ENCODE measurements at places on chromosomes 6 and 20.

GRCh38 chr6:15200087-15200486 is 45.8 kb upstream of the JARID2 start:
- DNase-seq = no peak

DNA sequence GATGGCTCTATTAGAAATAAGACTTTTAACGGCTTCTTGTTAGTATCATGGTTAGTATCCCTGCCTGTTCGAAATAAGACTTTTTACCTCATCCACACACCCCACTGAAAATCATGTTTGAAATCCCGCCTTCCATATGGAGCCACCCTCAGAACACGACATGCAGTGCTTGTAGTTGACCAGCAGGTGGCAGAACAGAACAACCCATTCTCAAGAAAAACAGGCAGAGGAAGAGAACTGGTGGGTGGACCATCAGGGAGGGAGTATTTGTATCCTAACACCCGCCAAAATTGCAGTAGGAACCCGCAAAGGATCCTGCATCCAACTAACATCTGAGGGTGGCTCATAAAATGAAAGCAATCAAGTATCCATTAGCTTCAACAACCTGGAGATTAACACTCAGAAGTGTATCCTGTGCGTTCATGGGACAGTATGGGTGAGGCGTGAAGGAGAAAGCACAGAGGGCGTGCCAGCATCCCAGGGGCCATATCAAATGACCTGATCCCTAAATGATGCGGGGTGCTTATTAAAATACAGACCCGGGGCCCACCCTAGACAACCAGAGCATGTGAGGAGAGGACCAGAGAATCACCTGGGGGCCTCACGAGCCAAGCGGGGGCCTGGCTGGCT is 89.6 kb upstream of the NHSL1 start:
- DNase-seq = peak; percentile 77

DNA sequence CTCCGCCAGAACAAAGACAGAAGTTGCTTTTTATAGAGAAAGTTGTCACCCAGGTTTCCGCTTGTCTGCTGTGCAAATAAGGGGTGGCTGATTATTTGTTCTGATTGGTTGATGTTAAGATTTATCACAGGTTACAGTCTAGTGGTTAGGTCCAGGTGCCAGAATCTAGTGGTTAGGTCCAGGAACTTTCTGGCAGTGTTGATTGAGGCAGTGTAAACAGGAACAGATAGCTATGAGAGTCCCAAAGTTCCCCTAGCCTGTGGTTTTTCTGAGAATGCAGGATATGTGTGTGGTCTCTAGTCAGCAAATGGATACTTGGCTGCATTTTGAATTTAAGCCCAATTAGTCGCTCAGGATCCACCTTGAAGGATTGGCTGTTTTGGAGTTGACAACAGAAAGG is 148.0 kb downstream of the TMEM200A start:
- DNase-seq = peak; percentile 66

- no peak for DNase-seq
Observed at GRCh38 chr6:15622045-15622740, 40.6 kb downstream of the DTNBP1 start.

GRCh38 chr6:52135217-52135616 is 47.8 kb upstream of the PKHD1 start:
- DNase-seq = no peak

DNA sequence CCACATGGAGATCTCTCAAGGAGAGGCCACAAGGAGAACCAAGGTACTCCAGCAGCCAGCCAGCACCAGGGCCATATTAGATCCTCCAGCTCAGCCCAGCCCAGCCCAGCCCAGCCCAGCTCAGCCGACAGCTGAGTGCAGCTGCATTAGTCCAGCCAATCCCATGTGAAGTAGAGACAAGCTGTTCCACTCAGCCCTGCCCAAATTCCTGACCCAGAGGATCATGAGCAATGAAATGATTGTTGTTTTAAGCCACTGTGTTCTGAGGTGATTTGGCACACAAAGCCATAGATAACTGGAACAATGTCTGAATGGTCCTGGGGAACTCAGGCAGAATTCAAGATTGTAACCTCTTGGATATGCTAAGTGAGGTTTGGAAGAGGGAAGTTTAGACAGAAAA is 59.5 kb upstream of the BMP2 start:
- DNase-seq = peak; percentile 85

- peak; percentile 81 for DNase-seq
Observed at GRCh38 chr6:168636147-168637004, 195.4 kb downstream of the SMOC2 start.

GRCh38 chr20:53148771-53149147 is 176.6 kb downstream of the TSHZ2 start:
- no peak for DNase-seq

- DNase-seq = no peak
Observed at GRCh38 chr6:3206339-3207015, 21.0 kb downstream of the TUBB2B start.

DNA sequence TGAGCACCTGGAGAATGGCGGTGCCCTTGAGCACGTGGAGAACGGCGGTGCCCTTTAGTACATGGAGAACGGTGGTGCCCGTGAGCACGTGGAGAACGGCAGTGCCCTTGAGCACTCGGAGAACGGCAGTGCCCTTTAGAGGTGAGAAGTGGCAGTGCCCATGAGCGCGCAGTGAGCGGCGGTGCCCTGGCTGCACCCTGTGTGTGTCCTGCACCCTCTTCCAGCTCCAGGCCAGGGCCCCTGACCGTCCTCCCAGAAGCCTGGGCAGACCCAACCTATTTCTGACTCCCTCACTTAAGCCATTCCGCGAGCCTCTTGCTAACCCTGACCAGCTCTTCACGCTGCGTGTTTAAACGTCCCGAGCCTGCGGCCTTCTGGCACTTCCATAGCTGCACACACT is 151.3 kb downstream of the DLL1 start:
- peak; percentile 23 for DNase-seq

GRCh38 chr6:118980063-118980462 is 45.1 kb upstream of the MCM9 start:
- no peak for DNase-seq

DNA sequence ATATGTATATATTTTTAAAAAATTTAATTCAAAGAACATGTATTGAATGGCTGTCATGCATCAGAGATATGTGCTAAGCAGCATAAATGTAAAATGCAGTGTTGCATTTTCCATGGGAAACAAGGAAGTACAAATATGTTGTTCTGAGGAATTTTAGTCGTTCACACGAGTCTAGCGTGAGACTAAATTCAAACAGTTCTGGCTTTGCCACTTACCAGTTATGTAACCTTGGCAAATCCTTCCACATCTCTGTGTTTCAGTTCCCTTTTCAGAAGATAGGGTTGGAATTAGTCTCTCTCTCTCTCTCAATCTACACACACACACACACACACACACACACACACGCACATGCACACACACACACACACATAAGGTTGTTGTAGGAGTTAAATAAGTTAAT is 305.4 kb downstream of the UTRN start:
- DNase-seq = no peak

DNA sequence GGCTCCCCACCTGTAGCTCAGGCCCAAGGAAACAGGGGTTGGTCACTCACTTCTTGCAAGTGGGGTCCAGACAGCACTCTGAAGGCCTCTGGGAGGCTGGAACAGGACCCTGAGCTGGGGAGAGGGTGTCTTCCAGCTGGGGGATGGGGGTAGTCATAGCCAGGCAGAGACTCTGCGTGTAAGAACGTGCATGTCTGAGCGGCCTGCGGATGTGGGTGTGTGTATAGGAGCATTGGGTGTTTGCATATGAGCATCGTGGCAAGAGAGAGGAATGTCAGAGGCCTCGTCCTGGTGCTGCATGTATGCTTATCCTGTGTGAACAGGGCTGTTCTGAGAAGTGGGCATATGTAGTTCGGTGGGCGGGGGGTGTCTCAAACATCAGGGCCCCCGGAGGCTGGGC is 12.1 kb downstream of the BPIFB3 start:
- no peak for DNase-seq

DNA sequence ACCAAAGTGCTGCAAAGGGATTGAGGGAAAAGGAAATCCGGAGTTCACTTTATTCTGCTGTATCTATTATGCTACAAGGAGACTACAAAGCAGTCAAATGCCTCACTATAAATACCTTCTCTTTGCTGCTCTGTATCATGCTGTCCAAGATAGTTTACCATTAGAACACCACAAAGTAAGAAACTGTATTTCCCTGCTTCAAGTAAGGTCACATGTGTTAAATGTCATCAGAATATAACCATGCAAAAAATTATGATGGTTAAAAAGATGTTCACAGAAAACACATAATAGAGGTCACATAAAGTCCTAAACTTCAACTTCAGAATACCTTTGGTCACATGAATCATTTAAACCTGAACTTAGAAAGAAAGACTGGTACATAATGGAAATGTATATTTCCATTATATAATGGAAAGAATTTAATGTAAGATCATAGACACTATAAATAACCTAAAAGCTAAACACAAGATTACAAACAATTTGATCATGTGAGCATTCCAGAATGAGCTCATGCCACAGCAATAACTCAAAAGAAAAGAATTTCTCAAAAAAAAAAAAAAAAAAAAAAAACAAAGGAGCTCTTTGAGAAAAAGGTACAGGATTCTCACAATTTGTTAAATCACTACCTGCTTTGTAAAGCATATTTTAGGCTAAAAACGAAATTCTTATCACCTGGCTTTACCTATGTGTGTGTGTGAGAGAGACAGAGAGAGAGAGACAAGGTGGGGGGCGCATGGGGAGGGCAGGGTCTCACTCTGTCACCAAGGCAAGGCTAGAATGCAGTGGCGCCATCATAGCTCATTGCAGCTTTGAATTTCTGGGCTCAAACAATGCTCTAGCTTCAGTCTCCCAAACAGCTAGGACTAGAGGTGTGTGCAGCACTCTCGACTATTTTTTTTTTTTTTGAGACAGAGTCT is 58.7 kb downstream of the KIF13A start:
- no peak for DNase-seq

- no peak for DNase-seq
Observed at GRCh38 chr6:38354037-38354381, 285.7 kb downstream of the BTBD9 start.

DNA sequence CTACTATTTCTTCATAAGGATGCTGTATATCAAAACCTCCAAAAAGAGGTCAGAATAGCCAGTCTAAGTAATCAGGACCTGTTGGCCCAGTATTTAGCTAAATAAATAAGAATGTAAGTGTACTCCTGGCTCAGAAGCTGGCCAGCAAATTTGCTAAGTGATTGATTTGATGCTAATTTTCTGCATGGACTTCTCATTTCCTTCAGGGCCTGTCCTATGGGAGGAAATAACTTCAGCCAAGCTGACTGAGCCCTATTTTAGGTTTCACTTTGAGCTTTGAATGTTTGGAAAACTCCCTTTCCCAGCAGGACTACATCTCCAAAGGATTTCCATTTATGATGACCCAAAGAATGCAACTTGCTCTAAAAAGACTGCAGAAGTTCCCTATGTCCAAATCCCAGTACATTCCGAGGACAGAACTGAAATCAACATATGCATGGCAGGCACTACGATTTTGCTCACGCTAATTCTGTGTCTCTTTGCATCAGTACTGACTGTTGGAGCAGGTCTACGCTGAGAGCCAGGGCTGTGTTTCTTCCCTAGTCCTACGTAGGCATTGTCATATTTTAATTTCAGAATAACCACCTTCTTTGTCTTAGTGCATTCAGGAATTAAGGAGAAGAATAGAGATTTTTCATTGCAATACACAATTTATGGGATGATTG is 441.4 kb upstream of the PLCB4 start:
- no peak for DNase-seq

DNA sequence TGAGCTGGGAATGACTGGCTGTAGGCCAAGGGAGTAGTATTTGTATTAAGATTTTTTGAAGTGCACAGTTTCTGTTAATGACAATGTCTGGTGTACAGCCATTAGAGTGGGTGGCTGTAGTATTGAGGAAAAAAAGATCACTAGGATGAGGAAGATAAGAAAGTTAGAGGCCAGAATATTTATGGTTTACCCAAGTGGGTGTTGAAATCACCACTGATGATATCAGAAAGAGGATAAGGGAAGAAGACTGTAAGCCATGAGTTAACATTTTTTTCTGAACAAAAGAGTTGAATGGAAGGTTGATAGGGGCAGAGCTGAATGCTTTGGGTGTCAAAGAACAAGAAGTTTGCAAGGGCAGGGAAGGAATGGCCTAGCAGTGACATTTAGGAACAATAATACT is 104.7 kb downstream of the PRDM13 start:
- DNase-seq = no peak

DNA sequence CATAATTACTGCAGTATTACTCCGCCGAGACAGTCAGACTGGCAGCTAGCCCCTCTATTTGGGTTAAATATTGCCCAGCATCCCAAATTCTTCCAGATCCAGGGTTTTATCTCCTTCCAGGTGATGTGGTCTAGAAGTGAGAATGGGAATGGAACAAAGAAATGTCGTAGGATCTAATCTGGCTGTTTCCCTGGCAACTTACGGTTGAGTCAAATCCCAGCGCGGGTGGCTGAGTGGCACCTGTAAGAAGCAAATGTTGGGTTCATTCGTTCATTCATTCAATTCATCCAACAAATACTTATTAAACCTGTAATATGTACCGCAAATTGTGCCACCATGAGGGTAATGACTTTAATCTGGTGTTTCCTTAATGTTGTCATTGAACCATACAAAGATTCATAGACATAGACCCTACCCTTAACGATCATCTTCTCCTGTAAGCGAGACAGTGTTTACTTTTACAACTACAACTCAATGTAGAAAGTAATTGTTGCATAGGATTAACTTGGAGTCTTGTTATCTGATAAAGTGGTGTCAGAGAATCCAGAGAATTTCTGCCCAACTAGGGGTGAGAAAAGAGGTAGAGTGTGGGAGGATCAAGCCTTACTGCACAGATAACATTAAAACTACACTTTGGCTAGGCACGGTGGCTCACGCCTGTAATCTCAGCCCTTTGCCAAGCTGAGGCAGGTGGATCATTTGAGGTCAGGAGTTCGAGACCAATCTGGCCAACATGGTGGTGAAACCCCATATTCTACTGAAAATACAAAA is 91.3 kb upstream of the ADGRF1 start:
- DNase-seq = no peak

- DNase-seq = no peak
Observed at GRCh38 chr6:155654474-155654873, 198.8 kb upstream of the NOX3 start.

DNA sequence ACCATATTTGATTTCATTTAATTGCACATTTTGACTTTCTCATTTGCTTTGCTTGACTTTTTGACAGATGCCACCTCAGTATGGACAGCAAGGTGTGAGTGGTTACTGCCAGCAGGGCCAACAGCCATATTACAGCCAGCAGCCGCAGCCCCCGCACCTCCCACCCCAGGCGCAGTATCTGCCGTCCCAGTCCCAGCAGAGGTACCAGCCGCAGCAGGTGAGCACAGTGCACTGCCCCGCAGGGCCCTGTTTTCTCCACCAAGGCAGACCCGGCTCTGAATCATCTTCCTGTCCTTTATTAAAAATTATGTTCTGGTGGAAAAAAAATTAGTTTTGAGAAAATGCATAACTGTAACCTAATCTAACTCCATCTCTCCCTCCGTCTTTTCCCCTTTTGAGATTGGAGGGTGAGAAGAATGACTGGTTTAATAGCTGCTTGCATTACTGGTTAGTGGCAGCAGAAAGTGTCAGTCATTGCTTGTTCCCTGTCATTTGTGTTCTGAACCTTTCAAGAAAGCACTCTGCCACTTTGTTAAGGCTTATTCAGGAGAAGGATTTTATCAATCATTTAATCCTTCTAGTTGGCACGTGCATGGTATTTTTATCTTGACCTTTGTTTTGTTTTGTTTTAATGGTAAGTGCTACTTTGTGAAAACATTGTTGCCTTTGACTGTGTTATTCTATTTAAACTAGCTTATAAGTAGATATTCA is 124.3 kb downstream of the ARID1B start:
- DNase-seq = no peak
